Mesothelial cell of epicardium (in vitro differentiated cells): ENCODE measurements at places on chromosomes 11 and 22.

GRCh38 chr11:103222806-103223205, 113.6 kb downstream of the DYNC2H1 start:
- DNase-seq = no peak

DNA sequence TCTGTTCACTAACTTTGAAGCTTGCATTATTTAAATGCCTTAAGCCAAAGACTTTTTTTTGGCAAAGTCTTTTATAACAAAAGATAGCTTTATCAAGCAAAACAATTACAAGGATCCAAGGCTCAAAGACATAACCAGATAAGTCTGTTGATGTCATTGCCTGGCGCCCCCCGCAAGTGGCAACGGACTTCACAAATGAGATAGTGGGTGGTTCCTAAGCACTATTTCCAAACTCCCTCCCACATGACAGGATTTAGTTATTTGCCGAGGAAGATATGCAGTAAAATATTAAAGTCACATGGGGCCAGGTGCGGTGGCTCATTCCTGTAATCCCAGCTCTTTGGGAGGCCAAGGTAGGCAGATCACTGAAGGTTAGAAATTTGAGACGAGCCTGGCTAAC, 194.2 kb upstream of the DDI1 start:
- DNase-seq = no peak

- DNase-seq = no peak
Observed at GRCh38 chr22:27571463-27572277, 229.9 kb downstream of the MN1 start.

GRCh38 chr11:1570896-1571759, 943 bp downstream of the DUSP8 start:
- DNase-seq = no peak

DNA sequence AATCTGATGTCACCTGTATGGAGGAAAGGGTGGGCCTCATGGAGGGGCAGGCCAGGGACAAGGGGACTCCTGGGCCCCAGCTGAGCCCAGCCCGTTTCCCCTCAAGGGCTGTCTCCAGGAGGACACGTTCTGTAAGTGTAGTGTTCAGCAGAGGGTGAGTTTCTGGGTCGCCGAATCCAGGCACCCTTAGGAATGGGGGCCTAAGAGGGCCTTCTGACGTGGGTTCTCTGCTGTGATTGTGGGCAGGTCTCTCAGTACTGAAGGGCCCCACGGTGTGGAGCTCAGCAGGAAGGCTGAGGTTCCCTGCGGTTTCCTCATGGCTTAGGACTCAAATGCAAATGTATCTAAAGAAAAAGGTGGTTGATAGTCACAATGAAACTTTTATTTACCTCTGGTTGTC, 6.5 kb downstream of the PTDSS2 start:
- DNase-seq = no peak

GRCh38 chr11:73257342-73258103, 14.6 kb upstream of the P2RY6 start:
- DNase-seq = peak; percentile 27

GRCh38 chr11:22670830-22671229, 4.4 kb downstream of the GAS2 start:
- no peak for DNase-seq

DNA sequence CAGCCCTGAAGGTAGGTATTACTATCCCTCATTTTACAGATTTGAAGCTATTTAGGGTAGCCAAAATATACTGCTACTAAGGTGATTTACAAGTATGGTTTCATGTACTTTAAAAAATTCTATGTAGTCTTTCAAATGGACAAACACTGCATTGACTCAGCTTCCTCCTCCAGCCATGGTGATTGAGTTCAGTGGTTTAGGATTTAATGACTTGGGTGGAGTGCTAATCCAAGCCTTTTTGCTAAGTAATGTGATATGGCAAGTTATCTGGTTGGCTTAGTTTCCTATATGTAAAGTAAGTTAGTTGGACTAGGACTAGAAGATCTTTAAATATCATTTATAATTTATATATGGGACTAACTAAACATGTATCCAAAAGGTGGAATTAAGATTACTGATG, 77.9 kb downstream of the ARHGAP20 start:
- DNase-seq = no peak

GRCh38 chr11:111632516-111633220, 30.4 kb downstream of the SIK2 start:
- no peak for DNase-seq

- no peak for DNase-seq
Observed at GRCh38 chr22:25403284-25403810, 161.1 kb upstream of the GRK3 start.

- DNase-seq = no peak
Observed at GRCh38 chr11:67675058-67675747, 780 bp upstream of the ALDH3B2 start.

- DNase-seq = no peak
Observed at GRCh38 chr22:32040324-32040904, 2.6 kb upstream of the SLC5A1 start.

GRCh38 chr11:63508009-63508408, 2.1 kb downstream of the LGALS12 start:
- no peak for DNase-seq

DNA sequence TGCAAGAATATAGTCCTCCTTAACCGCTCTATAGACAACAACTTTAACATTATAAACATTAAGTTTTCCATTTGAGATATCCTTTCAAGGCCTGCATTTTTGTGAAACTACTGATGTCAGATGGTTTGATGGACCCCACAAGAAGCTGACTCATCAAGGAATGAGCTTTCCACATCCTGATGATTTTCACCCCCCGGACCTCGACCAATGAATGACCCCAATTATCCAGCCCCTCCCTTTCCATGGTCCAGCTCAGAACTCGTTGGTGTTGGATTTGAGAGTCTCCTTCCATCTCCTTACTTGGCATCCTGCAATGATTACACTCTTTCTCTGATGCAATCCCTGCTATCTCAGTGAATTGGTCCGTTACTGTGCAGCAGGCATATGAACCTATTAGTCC, 31.8 kb upstream of the GUCY1A2 start:
- no peak for DNase-seq

DNA sequence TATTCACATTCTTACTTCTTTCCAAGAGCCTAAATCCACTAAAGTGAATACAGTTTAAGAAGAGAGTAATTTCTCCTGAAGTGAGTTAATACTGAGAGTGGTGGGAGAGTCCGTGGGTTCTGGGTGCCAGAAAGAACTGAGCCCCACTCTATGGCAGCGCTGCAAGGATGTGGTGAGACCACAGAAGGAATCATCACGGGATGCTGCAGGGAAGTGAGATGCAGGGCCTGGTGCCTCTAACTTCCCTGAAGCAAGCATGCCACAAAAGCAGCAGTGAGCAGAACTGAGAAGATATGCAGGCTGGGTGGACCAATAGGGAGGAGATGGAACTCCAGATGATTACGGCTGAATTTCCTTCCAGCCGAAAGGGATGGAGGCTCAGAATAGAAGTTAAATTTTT, 5.0 kb upstream of the MMP12 start:
- no peak for DNase-seq

DNA sequence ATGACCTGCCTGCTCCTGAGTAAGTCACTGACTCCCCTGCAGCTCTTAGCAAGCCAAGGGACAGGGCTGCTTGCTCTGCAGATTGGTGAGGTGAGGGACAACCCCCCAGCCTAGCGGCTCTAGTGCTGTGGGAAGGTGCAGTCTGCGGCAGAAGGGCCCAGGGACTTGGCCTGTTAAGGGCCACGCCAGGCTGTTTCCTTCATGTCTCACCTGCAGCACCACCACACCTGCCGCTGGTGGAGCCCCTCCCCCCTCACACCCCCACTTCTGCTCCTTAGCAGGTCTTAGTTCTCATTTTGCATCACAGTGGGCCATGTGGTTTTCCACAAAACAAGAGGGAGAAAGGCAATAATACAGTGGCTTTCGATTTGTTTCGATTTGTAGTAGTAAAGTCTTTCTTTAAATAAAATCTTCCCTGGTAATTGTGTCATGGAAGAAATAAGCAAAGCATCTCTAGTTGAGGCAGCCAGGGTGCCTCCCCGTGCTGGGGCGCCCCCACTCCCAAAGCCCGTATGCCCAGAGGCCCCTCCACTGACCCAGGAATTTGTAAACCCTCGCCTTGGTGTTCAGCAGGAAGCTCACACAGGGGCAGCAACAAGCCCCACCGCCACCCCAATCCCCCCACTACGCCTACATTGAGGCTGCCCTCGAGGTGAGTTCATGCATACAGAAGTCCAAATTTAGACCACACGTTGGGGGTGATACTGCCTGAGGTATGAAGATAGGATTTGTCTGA, 86.5 kb upstream of the CLDN5 start:
- DNase-seq = no peak

- no peak for DNase-seq
Observed at GRCh38 chr11:112554586-112554985, 293.9 kb upstream of the PLET1 start.

DNA sequence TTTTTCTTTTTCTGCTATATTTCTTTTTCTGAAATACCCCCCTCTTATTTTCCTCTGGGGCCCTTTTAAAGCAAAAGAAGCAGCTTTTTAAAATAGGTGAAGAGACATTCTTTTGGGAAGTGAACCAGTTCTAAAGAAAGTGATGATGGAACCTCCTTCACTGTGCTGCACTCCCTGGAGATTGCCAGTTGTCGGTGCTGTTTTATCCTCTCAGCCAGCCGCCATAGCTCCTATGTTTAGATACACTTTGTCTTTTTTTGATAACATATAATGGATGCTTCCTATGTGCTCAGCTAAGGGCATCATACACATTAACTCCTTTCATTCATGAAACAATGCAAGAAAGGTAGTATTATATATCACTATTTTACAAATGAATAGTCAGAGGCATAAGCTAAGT, 14.0 kb downstream of the CFAP300 start:
- DNase-seq = no peak

DNA sequence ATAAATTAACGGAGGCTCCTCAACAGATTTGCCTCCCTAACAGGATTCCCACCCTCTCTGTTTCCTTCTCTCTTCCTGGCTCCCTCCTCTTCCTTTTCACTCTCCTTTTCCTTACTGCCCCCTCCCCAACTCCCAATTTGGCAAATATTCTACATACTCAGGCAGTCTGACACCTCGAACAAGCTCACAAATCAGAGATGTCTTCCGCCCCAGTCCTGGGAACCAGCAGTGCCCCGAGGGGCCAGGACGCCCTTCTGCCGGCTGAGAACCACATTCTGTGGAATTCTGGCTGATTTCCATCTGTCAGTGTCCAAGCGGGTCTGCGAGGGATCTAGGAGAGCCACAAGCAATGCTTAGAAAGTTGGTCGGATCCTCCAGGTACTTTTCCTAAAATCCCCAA, 94.0 kb downstream of the NTM start:
- no peak for DNase-seq

DNA sequence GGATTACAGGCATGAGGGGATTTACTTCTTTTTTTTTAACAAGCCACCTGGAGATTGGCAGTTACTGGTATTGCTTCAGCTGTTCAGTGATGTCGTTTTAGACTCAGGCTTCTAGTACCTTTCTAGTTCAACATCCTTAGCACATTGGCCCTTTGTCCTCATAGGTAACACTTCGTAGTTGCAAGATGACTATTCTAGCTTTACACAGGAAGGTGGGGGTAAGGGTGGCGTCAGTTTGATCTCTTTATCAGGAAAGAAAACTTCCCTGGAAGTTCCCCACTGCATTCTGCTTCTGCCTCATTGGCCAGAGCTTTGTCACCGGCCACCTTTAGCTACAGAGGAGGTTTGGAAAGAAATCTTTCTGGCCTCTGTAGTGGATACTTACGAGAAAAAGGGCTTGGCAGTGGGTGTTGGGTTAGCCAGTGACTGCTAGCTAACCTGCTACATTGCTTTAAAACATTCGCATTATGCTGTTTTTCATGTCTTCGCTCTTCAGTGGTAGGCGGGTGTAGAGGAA, 40.7 kb downstream of the SFI1 start:
- no peak for DNase-seq

GRCh38 chr11:95387325-95387724, 156.3 kb upstream of the SESN3 start:
- DNase-seq = no peak

GRCh38 chr11:134573857-134574256, 161.8 kb upstream of the B3GAT1 start:
- DNase-seq = no peak

- DNase-seq = no peak
Observed at GRCh38 chr22:19110064-19110458, 12.2 kb downstream of the DGCR2 start.

DNA sequence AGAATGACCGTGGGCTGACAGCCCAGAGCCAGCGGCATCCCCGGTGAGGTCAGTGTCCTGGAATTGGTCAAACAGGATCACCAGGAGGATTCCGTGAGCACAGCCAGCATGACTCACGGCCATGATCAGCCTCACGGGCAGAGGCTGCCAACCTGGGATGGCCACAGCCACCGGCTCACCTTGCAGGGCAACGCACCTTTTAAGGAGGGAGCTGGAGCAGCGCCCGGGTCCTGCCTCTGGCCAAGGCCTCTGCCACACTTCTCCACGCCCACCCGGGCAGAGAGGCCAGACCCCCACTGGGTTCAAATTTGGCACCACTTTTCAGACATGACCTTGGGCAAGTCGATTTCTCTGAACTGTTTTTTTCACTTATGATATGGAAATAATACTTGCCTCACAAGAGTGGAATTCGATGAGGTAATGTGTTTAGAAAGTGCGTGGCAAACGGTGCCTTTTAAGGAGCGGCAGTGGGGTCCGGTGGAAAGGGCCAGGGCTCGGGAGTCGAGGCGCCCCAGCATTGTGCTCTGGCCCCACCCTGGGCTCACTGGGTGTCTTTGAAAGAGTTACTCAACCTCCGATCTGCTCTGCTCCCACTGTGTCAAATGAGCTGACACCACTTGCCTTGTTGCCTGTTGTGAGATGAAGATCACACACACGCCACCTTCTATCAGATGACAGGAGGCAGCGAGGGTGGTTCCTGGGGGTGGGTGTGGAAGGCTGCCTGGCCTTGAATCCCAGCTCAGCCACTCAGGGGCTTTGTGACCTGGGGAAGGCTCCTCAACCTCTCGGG, 16.0 kb downstream of the TXN2 start:
- DNase-seq = no peak

DNA sequence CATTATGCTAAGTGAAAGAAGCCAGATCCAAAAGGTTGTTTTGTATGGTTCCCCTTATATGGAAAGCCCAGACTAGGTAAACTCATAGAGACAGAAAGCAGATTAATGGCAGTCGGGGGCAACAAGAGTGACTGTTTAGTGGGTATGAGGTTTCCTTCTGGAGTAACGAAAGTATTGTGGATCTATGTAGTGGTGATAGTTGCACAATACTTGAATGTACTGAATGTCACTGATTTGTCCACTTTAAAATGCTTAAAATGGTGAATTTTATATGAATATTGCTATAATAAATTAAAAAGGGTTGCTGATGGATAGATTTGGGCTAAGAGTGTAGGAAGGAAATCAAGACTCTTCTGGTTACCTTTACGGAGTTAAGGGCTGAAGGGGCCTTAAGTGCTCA, 10.0 kb upstream of the SGSM1 start:
- DNase-seq = no peak

DNA sequence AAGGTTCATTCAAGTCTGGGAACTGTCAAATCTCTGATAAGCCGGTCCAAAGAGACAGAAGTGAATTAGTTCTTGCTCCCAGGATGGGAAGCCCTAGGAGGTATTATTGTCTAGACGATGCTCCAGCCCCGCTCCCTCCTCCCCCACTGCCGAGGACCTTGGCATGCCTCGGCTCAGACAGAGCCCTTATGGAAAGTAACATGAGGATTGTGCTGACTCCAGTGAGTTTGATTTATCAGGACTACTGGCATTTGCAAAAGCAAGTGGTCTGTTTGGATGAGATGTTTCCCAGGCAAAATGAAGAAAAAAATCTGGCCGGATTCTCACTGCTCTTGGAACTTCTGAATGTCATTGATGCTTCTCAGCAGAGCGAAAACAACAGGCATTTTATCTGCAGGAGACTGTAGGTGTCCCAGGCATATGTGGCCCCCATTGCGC, 341.0 kb downstream of the ETS1 start:
- DNase-seq = no peak

GRCh38 chr22:18055619-18056160, 22.1 kb upstream of the PEX26 start:
- no peak for DNase-seq
